ENCODE measurements at places on chromosomes 3 and 15. TPM values are rescaled to one million over a fixed set of nuclear protein-coding genes. Genes with fewer than 3 reads are reported as not detected.

- DNase-seq = no peak
These were observed 4.2 kb downstream of the UBAP1L start for GRCh38 chr15:65110676-65111292.

The ACKR4 gene
- not detected for total RNA-seq

GRCh38 chr3:190382082-190382481, 5.9 kb upstream of the CLDN16 start:
- no peak for DNase-seq

DNA sequence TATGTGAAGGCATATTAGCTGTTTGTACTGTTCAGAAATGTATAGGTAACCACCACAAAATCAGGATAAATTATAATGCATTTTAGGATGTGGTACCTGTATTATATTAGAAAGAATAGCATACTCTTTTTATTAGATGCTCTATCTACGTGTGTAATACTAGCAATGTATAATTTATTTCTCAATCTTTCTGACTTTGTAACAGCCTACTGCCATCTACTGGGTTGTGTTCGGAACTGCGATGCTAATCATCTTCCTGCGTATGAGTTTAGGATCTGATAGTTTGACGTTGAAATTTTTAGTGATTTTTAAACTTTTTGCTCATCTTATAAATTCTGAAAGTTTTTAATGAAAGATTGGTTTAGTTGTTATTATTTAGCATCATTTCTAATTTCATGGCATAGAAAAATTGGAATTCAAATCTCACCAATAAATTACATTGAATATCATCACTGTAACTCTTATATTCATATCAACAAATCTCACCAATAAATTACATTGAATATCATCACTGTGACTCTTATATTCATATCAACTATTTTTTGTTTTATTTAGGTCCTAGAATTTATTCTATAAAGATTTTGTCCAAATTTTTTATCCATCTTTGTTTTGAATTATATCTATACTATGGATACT, 322.7 kb upstream of the ZNF717 start:
- no peak for DNase-seq

- DNase-seq = peak; percentile 14
These were observed 37.0 kb downstream of the CDC25A start for GRCh38 chr3:48151058-48151806.

GRCh38 chr3:61788623-61789507, 227.5 kb downstream of the PTPRG start:
- no peak for DNase-seq

DNA sequence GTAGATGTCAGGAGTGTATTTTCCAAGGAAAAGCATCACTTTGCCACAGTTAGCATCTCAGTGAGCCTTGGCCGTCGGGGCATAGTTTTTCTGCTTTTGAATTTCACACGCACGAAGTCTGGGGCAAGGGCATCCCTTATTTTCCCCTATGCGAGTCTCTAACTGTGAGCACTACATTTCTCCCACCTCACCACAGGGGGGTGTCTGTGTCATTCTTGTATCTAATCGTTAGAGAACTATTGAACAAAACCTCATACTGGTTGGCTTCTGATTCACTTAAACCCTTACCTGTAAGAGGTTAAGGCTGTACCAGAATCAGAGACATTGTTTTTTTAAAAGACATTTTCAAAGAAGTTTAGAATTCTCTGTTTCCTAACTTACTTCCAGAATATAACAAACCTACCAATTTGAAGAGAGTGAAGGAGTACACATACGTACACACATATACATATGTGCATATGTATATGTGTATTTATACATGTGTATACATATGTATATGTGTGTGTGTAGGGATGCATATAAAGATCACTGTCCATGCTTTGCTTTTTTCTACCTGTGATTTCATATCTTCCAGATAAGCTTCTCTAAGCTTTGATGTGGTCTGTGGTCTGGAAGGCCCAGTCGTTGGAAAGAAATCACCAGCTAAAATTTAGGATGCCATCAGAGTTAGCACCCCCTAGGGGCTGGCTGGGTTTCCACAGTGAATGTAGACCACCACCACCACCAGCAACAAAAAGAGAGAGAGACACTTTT, 49.4 kb downstream of the MYZAP start:
- no peak for DNase-seq

DNA sequence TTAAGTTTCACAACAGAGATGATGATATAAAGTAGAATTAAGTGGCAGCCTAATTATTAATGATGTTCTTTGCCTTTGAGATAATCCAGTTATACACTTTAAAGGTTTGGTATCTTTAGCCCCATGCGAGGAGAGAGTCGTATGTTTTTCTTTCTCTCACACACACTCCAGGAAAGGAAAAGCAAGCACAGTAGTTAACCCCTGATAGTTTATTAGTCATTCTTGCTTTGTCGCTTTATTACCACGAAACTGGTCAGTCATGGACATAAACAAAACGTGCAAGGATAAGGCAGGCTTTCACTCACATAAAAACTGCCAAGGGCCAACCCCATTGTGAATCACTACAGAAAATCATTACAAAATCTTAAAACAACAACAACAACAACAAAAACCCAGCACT, 866.9 kb downstream of the FHIT start:
- no peak for DNase-seq

Measured in CD8-positive, alpha-beta T cell (primary cell).